Adrenal gland (tissue), 19 donors: ENCODE measurements at places on chromosomes 3 and 15. TPM values are rescaled to one million over a fixed set of nuclear protein-coding genes. Genes with fewer than 3 reads are reported as not detected.

The MCF2L2 gene
- 9.9 TPM for polyA plus RNA-seq

- no peak overlapping the region for H3K27ac ChIP-seq
- no peaks in the 10 kb centered on the region for H3K27me3 ChIP-seq
- DNase-seq: no peak
- H3K36me3 ChIP-seq: no peaks in the 10 kb centered on the region
- H3K4me3 ChIP-seq: no peak overlapping the region
These were observed 399.0 kb upstream of the ARHGEF26 start for GRCh38 chr3:153722157-153722556.

- no peaks in the 10 kb centered on the region for H3K36me3 ChIP-seq
These were observed at the start of gene DNAJB8 for GRCh38 chr3:128466840-128467541. DNAJB8 (minus strand) TSS chr3:128466890; CDS start chr3:128463245, 3,645 bp downstream.

DNA sequence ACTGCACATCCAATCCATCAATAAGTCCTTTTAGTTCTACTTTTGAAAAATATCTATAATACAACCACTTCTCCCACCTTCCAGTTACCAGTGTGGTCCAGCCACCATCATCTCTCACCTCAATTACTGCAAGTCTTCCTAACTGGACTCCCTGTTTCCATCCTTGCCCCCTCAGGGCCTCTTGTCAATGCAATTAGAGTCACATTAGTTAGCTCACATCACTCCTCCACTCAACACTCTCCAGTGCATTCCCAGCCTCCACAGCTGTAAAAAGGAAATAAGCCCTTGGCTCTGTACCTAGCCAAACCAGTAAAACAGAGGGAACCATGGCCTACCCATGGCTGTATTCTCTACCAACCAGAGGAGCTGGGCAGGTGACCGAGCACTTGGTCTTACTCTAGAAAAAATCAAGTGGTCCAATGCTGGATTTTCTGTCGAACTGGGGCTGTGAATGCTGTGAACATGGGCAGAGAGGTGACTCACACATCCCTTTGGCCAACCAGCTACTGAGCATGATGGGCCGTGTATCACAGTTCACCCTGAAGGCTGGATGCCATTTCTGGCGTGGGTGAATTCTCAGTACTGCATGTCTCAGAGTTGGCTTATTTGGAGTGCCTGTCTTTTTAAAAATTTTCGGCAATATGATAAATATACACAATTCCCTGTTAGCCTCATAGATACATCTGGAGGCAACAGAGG is 62.5 kb upstream of the C15orf61 start:
- no peak overlapping the region for H3K27ac ChIP-seq
- no peaks in the 10 kb centered on the region for H3K36me3 ChIP-seq

GRCh38 chr3:69847303-69847702 is 108.0 kb downstream of the MITF start:
- no peak overlapping the region for H3K4me3 ChIP-seq
- H3K4me1 ChIP-seq: no peaks in the 10 kb centered on the region
- no peaks in the 10 kb centered on the region for H3K36me3 ChIP-seq
- no peaks in the 10 kb centered on the region for H3K27me3 ChIP-seq

GRCh38 chr3:143363276-143363675 is 243.7 kb downstream of the CHST2 start:
- no peak overlapping the region for H3K27ac ChIP-seq
- no peaks in the 10 kb centered on the region for H3K27me3 ChIP-seq
- H3K4me3 ChIP-seq: no peak overlapping the region
- no peak for DNase-seq
- no peaks in the 10 kb centered on the region for H3K4me1 ChIP-seq

DNA sequence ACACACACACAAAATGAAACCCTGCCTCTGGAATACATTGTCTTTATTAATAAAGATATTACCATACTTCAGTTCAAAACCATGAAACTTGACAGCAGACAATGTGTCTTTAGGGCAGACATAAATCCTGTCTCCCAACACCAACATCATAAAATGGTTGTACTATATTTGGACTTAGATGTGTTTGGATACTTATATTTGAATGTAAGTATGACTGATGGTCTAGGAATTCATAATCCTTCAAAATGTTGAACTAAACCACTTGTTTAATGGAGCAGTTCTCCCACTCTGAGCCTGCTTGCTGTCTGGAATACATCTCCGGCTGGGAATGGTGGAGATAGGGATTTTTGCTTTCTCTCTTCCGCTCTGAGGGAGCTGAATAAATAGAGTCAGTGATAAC is 10.6 kb downstream of the FBN1 start:
- H3K27ac ChIP-seq: no peak overlapping the region
- H3K4me1 ChIP-seq: no peaks in the 10 kb centered on the region
- no peak for DNase-seq
- H3K27me3 ChIP-seq: no peaks in the 10 kb centered on the region
- H3K4me3 ChIP-seq: no peak overlapping the region

DNA sequence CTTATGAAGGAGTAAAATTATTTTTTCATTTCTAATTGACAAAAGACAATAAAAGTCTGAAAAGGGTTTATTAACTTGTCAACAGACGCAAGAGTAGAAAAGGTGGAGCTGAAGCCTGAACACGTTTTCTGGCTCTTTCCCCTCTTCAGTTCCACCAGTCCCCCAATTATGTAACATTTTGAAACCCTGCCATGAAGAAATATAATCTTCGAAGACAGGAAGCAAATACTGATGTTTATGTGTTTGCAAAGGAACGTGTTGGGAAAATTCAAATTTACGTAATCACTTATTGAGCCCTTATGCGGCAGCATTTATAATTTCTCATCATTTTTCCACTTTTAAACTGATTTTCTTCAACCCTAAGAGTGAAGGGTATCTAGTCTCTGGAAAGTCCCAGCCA is 767 bp downstream of the AP3S2 start:
- no peak overlapping the region for H3K4me3 ChIP-seq
- H3K27me3 ChIP-seq: no peaks in the 10 kb centered on the region
- H3K27ac ChIP-seq: peak overlapping the region; percentile 91
- H3K36me3 ChIP-seq: no peaks in the 10 kb centered on the region
- no peak for DNase-seq
- no peaks in the 10 kb centered on the region for H3K4me1 ChIP-seq
